ENCODE measurements at places on chromosomes 3 and 15.

GRCh38 chr15:54345301-54345700 is 367.1 kb downstream of the UNC13C start:
- H3K4me1 ChIP-seq = no peaks in the 10 kb centered on the region
- no peaks in the 10 kb centered on the region for H3K27me3 ChIP-seq
- no peak overlapping the region for H3K27ac ChIP-seq
- H3K4me3 ChIP-seq = no peak overlapping the region
- 0 out of 2 replicates have a peak, but pooled peaks cover 3% of the 10 kb centered on the region for H3K36me3 ChIP-seq
- no peak for DNase-seq

DNA sequence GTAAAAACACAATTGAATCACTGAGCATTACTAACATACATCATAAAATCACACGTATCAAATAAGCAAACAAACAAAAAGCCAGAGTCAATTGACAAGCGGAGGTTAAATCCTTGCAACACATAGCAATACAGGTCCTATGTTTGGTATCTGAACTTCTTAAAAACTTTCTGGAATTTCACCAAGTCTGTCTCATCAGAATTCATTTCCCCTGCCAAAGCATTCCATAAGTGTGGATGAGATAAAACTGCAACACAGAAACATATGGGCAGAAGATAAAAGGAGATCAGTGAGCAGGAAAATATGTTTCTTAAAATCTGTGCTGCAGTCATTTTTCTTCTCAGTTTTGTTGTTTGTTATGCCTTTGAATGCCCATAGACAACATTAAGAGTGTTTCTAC is 1155.5 kb downstream of the TBL1XR1 start:
- H3K4me3 ChIP-seq = no peak overlapping the region
- H3K27ac ChIP-seq = no peak overlapping the region
- H3K36me3 ChIP-seq = no peaks in the 10 kb centered on the region
- H3K27me3 ChIP-seq = no peaks in the 10 kb centered on the region
- DNase-seq = no peak

DNA sequence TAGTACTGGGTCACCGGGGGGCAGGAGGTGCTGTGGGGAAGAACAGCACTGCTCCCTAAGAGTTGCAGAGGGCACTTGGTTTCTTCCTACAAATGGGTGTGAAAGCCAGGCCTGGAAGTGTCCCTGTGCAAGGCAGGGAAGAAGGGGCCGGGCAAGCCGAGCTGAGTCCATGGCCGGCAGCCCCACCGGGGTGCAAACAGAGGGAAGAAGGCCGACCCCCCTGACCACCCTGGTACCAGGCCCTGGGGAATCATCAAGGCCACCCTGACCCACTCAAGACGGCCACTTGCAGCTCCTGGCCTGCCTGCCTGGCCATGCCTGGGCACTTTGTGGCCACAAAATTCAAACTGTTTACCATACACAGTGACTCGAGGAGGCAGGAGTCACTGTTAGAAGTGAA is 8.7 kb upstream of the DNAJB8 start:
- H3K27ac ChIP-seq = no peak overlapping the region
- H3K4me1 ChIP-seq = peaks cover 20% of the 10 kb centered on the region
- peaks cover 93% of the 10 kb centered on the region for H3K27me3 ChIP-seq
- H3K4me3 ChIP-seq = no peak overlapping the region
- no peaks in the 10 kb centered on the region for H3K36me3 ChIP-seq

DNA sequence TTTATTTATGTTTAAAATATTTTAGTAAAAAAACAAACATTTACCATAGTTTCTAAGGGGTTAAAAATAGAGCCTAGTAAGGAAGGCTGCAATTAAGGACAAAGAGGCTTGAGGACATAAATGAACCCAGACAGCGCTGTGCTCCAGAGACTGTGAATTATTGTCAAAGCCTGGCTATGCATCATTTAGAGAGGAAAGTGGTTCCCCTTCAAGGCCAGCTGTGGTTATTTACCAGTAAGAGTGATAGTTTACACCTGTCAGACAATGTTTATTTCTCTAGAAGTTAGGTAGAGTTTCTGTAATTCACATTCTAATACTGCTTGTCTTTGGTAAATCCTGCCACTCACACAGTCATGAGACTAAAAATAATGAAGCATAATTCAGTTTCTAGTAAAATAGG is 32.4 kb upstream of the PIK3R4 start:
- no peak for DNase-seq
- H3K4me3 ChIP-seq = no peak overlapping the region
- no peaks in the 10 kb centered on the region for H3K36me3 ChIP-seq
- H3K27me3 ChIP-seq = no peaks in the 10 kb centered on the region
- no peaks in the 10 kb centered on the region for H3K4me1 ChIP-seq
- no peak overlapping the region for H3K27ac ChIP-seq

GRCh38 chr3:31829826-31830426 is 151.1 kb downstream of the OSBPL10 start:
- peaks cover 21% of the 10 kb centered on the region for H3K4me1 ChIP-seq
- no peak overlapping the region for H3K4me3 ChIP-seq
- no peak for DNase-seq
- H3K36me3 ChIP-seq = no peaks in the 10 kb centered on the region

- peaks cover 12% of the 10 kb centered on the region for H3K36me3 ChIP-seq
- no peak for DNase-seq
- H3K4me1 ChIP-seq = no peaks in the 10 kb centered on the region
- H3K4me3 ChIP-seq = no peak overlapping the region
Observed at GRCh38 chr3:32097768-32098167, 8.7 kb upstream of the GPD1L start.

DNA sequence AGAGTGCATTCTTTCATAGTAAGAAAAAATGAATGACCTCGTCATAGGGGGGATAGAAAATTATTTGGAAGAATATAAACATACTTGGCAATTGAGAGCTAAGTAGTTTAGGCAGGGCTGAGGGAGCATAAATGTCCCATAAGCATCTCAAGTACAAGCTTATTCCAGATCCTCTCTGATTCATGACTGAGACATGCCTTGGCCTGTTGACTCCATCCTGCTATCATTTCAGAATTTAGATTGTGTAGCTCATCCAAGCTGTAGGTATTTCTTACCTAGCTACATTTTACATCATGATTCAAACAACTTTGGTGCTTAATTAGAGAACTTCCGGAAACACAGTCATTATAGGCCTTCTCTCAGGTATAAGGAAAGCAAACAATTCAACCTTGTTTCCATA is 12.3 kb downstream of the POGLUT1 start:
- no peak for DNase-seq
- peaks cover 26% of the 10 kb centered on the region for H3K36me3 ChIP-seq
- no peaks in the 10 kb centered on the region for H3K4me1 ChIP-seq
- H3K27ac ChIP-seq = 0 out of 2 replicates have a peak overlapping the region, but pooled peaks have one; percentile 22
- no peak overlapping the region for H3K4me3 ChIP-seq

GRCh38 chr3:146326875-146327543 is 76.1 kb upstream of the PLSCR4 start:
- no peaks in the 10 kb centered on the region for H3K36me3 ChIP-seq
- no peaks in the 10 kb centered on the region for H3K27me3 ChIP-seq
- H3K4me3 ChIP-seq = no peak overlapping the region
- peak; percentile 40 for DNase-seq
- no peaks in the 10 kb centered on the region for H3K4me1 ChIP-seq

- H3K36me3 ChIP-seq = no peaks in the 10 kb centered on the region
- no peak for DNase-seq
- H3K27me3 ChIP-seq = no peaks in the 10 kb centered on the region
- H3K27ac ChIP-seq = no peak overlapping the region
Observed at GRCh38 chr3:196554205-196554604, 14.1 kb downstream of the WDR53 start.

DNA sequence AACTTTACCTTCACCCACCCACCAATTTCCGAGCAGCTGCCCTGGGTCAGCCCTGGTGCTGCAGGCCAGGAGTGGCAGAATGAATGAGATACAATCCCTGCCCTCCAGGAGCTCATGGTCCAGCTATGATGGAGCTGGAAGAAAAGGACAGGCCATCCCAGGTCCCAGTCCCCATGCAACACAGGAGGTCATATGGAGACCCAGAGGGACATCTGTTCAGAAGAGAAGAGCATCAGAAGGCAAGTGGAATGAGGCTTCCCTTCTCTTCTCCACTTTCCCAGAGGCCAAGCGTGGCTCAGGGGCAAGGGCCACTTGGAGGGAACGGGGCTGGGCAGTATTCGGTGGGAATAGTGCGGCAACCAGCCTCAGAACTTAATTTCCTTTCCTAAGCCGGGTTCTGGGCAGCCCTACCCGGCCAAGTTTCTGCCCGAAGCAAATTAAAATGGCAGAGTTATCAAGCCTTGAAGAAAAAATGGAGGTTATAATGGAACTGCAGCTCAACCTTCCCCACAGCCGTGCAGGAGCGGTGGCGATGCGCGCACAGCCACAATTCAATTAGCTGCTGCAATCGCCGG is 35.9 kb downstream of the TLE3 start:
- H3K36me3 ChIP-seq = peaks cover 8% of the 10 kb centered on the region
- no peak overlapping the region for H3K27ac ChIP-seq
- H3K4me1 ChIP-seq = peaks cover 6% of the 10 kb centered on the region
- no peaks in the 10 kb centered on the region for H3K27me3 ChIP-seq

DNA sequence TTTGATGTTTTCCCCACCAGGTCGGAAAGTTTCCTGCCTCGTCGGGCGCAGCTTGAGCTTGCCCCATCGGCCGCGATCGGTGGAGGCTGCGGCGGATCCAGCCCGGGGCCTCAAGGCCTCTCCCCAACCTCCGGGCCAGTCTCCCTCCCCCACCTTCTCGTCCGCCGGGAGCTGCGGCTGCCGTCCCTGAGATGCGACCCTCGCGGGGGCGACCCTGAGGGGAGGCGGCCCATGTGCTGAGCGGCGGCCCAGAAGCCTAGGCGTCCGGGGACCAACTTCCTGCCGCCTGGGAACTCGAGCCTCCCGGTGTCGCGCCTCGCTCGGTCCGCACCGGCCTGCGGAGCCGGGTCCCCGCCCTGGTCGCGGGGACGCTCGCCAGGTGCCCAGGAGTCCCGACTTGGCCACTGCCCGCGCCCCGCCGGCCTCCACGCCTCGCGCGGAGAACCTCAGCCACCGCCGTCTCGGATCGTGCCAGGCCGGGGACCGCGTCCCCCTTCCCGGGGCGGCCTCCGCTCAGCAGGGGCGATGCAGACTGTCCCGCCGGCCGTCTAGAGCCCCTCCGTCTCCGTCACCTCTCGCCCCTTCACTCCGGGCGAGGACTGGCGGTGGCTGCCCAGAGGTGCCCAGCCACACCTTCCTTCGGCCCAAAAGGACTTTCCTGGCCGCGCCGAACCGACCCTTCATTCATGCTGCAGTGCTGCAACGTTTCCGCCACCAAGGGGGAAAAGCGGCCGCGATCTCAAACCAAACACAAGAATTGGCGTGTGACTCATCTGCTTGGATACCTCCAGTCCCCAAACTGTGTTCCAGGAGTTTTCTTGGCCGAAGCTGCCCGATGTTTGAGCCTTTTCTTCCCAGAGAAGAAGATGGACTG is 656 bp downstream of the SLMAP start:
- H3K27ac ChIP-seq = peak overlapping the region; percentile 88
- H3K36me3 ChIP-seq = no peaks in the 10 kb centered on the region
- peak overlapping the region; percentile 58 for H3K4me3 ChIP-seq
- H3K4me1 ChIP-seq = peaks cover 8% of the 10 kb centered on the region
- H3K27me3 ChIP-seq = no peaks in the 10 kb centered on the region

DNA sequence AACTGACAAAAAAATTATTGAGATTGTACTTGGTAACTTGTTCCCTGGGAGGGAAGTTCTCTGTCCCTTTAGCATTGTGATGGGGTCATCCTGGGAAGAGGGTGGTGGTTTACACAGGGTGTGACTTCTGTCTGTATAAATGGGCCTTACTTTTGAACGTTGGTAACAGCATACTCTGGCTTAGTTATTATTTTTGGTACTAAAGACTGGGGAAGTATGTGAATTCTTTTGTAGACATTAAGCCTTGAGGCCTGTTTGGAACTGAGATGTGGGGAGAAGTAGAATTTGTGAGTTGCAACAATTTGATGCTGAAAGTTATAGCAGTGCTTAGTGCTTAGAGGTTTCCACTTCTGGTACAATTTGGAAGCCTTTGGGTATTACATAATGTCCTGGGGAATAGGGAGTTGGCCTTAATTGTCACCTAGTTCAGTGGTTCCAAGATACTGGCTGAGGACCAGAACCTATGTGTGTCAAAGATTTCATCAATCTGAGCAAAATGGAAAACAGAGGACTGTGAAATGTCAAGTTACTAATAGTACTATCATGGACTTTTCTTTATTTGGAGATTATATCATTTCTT is 15.9 kb downstream of the TLNRD1 start:
- no peaks in the 10 kb centered on the region for H3K27me3 ChIP-seq
- H3K4me1 ChIP-seq = no peaks in the 10 kb centered on the region
- H3K27ac ChIP-seq = no peak overlapping the region
- H3K4me3 ChIP-seq = no peak overlapping the region
- DNase-seq = no peak

GRCh38 chr3:120048355-120049041 is 45.7 kb downstream of the GSK3B start:
- H3K4me3 ChIP-seq = no peak overlapping the region
- no peaks in the 10 kb centered on the region for H3K36me3 ChIP-seq
- H3K27me3 ChIP-seq = no peaks in the 10 kb centered on the region

- H3K4me1 ChIP-seq = 0 out of 2 replicates have a peak, but pooled peaks cover under 1% of the 10 kb centered on the region
- no peak overlapping the region for H3K27ac ChIP-seq
- H3K4me3 ChIP-seq = no peak overlapping the region
- H3K27me3 ChIP-seq = no peaks in the 10 kb centered on the region
Observed at GRCh38 chr3:110243081-110243480, 828.5 kb upstream of the NECTIN3 start.

DNA sequence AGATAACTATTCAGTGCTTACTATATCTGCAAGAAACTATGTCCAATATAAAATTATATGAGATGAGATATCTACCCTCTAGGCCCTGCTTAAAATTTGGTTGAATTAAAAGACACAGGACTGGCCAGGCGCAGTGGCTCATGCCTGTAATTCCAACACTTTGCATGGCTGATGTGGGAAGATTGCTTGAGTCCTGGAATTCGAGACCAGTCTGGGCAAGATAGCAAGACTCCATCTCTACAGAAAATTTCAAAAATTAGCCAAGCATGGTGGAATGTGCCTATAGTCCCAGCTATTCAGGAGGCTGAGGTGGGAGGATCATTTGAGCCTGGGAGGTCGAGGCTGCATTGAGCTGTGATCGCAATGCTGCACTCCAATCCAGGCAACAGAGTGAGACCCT is 303.7 kb upstream of the UBE2E2 start:
- no peaks in the 10 kb centered on the region for H3K4me1 ChIP-seq
- no peak for DNase-seq
- no peak overlapping the region for H3K4me3 ChIP-seq
- no peak overlapping the region for H3K27ac ChIP-seq
- no peaks in the 10 kb centered on the region for H3K27me3 ChIP-seq

- no peaks in the 10 kb centered on the region for H3K27me3 ChIP-seq
Observed at GRCh38 chr3:32405155-32405554, 13.5 kb downstream of the CMTM7 start.

DNA sequence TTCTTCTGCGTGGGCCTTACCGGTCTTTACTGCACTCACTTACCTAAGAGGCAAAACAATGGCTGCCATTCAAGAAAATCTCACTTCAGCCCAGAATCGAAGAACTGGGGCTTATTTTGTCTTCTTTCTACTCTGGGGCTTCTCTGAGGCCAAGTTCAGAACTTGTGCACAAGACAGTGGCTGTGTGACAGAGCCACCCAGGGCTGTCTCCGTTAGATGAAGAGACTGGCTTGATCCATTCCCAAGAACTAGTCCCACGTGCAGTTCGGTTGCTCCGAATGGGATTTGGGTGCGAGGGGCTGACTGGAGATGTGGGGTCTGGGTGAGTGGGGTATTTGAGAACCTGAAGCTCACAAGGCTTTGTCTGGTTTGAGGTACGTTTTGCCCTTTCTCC is 795 bp upstream of the TCF12 start:
- H3K4me3 ChIP-seq = peak overlapping the region; percentile 89
- H3K27me3 ChIP-seq = no peaks in the 10 kb centered on the region
- H3K27ac ChIP-seq = peak overlapping the region; percentile 67
- H3K36me3 ChIP-seq = peaks cover 14% of the 10 kb centered on the region
- H3K4me1 ChIP-seq = peaks cover 27% of the 10 kb centered on the region

- H3K4me1 ChIP-seq = peaks cover 8% of the 10 kb centered on the region
- no peaks in the 10 kb centered on the region for H3K36me3 ChIP-seq
- no peaks in the 10 kb centered on the region for H3K27me3 ChIP-seq
- no peak for DNase-seq
Observed at GRCh38 chr3:11363715-11364114, 91.5 kb downstream of the ATG7 start.

Measured in GM23338 (cell line).